ENCODE measurements at places on chromosomes 5 and 9. TPM values are rescaled to one million over a fixed set of nuclear protein-coding genes. Genes with fewer than 3 reads are reported as not detected.

DRD1 gene
- 2.3 TPM for total RNA-seq

GRCh38 chr9:131715906-131716305, 24.0 kb downstream of the RAPGEF1 start:
- peaks cover 8% of the 10 kb centered on the region for H3K36me3 ChIP-seq
- H3K4me1 ChIP-seq = peaks cover 15% of the 10 kb centered on the region
- H3K27ac ChIP-seq = no peak overlapping the region
- no peak for DNase-seq

DNA sequence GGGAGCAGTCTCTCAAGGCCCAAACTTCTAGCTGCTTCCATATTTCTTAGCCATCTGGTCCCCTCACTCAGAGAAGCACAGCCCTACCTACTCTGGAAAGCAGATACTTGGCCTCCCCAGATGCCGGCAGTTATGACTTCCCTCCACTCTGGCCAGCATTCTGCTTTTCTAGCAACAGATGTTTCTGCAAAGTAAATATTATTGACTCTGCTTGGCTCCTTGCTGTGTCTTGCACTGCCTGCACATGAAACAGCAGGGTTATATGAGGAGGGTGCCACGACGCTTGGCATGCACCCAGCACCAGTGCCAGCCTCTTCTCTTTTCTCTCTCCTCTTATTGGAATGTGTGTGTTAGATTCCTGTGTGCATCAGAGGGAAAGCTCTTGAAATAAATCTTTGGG, 99.7 kb downstream of the ARHGAP26 start:
- DNase-seq = peak; percentile 88
- H3K27me3 ChIP-seq = no peaks in the 10 kb centered on the region
- H3K4me3 ChIP-seq = no peak overlapping the region
- peaks cover 22% of the 10 kb centered on the region for H3K4me1 ChIP-seq

GRCh38 chr5:108280248-108280647, 101.7 kb downstream of the FBXL17 start:
- no peak for DNase-seq
- H3K27ac ChIP-seq = no peak overlapping the region
- no peaks in the 10 kb centered on the region for H3K36me3 ChIP-seq
- peaks cover 9% of the 10 kb centered on the region for H3K4me1 ChIP-seq
- no peak overlapping the region for H3K4me3 ChIP-seq

GRCh38 chr9:77014597-77015263, 4.7 kb upstream of the FOXB2 start:
- H3K27ac ChIP-seq = no peak overlapping the region
- H3K27me3 ChIP-seq = peaks cover 99% of the 10 kb centered on the region
- no peaks in the 10 kb centered on the region for H3K36me3 ChIP-seq
- H3K4me1 ChIP-seq = peaks cover 56% of the 10 kb centered on the region
- no peak overlapping the region for H3K4me3 ChIP-seq
- DNase-seq = no peak

DNA sequence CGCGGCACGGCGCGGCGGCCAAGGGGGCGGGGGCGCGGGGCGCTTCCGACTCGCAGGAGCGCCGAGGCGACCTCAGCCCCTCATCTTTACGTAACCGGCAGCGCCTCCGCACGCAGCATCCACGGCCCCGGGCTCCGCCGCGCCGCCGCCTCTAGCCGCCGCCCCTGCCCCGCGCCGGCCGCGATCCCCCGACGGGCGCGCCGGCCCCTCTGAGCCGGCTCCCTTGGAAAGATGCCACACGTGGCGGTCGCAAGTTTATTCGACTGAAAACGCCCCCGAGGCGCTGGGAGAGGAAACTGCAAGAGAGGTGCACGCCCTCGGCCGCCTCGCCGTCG, 1.0 kb downstream of the KLF9 start:
- peak overlapping the region; percentile 80 for H3K4me3 ChIP-seq
- H3K27ac ChIP-seq = peak overlapping the region; percentile 98
- no peak for DNase-seq
- H3K27me3 ChIP-seq = peaks cover 33% of the 10 kb centered on the region
- H3K36me3 ChIP-seq = no peaks in the 10 kb centered on the region
- H3K4me1 ChIP-seq = peaks cover 29% of the 10 kb centered on the region

Measured in spinal cord (tissue), 10 donors.